Osteocyte (in vitro differentiated cells): ENCODE measurements at places on chromosomes 13 and 19. TPM values are rescaled to one million over a fixed set of nuclear protein-coding genes. Genes with fewer than 3 reads are reported as not detected.

DNA sequence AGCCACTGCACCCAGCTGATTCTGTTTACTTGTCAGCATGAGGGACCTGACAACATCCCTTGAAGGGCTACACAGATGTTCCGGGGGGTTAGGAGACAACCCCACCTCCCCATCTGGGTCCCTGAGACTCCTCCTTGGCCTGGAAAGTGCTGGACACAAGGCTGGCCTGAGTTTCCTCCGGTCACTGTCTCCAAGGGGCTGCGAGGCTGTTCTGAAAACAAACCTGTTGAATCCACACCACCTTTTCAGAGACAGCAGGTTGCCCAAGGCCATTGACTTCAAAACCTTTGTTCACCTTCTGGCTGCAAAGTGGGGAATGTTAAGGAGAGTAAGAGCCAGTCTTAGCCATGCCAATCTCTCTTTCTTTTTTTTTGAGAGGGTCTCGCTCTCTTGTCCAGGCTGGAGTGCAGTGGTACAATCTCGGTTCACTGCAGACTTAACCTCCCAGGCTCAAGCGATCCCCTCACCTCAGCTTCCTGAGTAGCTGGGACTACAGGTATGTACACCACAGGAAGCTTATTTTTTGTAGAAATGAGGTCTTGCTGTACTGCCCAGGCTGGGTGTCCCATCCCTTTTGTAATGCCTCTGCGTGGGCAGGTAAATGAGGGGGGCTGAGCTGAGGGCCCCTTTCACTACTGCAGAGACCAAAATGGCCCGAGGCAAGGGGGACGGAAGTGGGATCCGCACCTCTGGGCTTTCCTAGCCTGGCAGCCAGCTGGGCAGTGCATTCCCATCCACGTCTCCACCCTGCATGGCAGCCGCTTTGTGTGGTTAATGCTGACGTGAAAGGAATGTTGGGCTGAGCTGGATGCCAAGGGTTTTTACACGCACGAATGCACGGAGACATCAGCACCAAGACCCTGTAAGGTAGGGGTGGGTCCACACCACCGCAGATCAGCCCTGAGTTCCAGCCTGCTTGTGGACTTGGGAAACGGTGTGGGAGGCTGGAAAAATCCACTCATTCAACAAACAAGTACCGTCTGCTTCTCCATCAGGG, 1.9 kb upstream of the ZNF628 start:
- DNase-seq, result no peak
- peaks cover 44% of the 10 kb centered on the region for H3K4me1 ChIP-seq
- H3K27ac ChIP-seq, result no peak overlapping the region
- H3K4me3 ChIP-seq, result peak overlapping the region; percentile 22

- no peaks in the 10 kb centered on the region for H3K36me3 ChIP-seq
- H3K4me1 ChIP-seq, result no peaks in the 10 kb centered on the region
- no peak within 1 kb of the TSS for H3K4me3 ChIP-seq
These were observed at the start of gene IGFL2 for GRCh38 chr19:46147791-46148288. TSS of gene IGFL2 (plus strand) at chr19:46148238. CDS start at chr19:46148279, 41 bp downstream.

DNA sequence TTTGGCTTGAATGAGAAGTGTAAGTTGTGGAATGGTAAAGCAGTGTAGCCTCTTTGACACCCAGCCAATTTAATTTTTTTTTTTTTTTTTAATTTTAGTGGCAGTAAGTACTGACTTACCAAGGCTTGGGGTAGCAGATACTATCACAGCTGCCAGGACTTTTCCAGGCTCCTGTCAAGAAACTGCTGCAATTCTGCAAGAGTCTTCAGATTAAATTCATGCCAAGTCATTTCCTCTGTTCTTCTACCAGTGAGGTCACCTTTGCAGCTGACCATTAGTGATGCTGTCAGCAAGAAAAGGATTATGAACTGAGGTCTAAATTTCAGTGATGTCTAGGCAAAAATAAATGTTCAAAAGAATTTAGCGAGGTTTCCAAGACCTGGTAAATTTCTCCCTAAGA, 91.2 kb downstream of the GGACT start:
- H3K36me3 ChIP-seq, result peaks cover 5% of the 10 kb centered on the region
- no peak overlapping the region for H3K27ac ChIP-seq
- no peaks in the 10 kb centered on the region for H3K27me3 ChIP-seq
- no peak for DNase-seq

DNA sequence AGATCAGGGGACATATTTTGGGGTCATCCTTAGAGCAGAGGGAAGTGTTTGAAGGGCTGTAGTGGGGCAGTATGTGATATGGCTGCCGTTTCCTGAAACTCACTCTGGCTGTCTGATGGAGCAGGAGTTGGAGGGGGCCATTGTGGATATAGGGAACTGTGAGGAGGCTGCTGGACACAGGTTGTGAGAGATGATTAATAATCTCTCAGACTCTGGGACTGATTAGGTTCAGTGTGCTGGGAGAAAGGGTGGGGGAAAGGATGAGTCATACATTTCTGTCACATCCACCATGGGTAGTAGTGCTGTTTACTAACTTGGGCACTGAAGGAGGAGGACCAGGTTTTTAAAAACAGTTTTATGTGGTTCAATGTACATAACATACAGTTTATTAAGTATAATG, 4.8 kb downstream of the B3GLCT start:
- DNase-seq, result no peak
- peaks cover 35% of the 10 kb centered on the region for H3K4me1 ChIP-seq
- H3K36me3 ChIP-seq, result no peaks in the 10 kb centered on the region
- no peak overlapping the region for H3K27ac ChIP-seq

DNA sequence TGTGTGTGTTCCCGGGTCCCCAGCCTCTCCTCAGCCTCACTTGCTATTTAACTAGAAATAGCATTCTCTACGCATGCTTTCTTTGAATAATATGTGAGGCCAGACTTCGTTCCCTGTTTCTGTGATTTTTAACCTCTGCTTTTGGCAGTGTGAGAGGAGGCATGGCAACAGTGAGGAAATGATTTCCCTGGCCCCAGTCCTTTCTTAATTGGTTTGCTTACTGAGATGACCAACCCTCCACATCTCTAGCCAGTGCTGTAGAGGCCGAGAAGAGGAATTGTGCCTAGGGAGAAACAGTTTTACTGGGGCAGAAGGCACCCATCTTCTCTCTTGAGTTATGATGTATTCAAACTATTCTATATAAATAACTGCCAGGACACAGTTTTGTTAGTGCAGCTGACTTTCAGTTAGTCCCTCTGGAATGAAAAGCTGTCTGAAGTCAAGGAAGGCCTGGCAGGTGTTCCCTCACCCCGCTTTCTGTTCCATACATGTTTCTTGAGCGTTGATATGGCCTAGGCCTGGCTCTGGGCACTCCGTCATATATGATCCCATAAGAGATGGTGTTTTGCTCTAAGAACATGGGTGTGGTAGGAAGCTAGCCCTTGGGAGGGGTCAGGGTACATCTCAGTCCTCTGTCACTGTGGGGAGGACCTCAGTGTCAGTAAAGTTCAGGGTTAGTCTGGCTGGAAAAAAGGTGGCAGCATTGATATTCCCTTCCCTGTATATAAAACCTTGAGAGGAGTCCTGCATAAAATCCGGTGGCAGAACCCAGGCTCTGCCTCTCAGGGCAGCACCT, 73.7 kb upstream of the NPAS1 start:
- peak overlapping the region; percentile 96 for H3K27ac ChIP-seq
- peaks cover 63% of the 10 kb centered on the region for H3K4me1 ChIP-seq
- H3K27me3 ChIP-seq, result no peaks in the 10 kb centered on the region
- no peak for DNase-seq
- peak overlapping the region; percentile 36 for H3K4me3 ChIP-seq

DNA sequence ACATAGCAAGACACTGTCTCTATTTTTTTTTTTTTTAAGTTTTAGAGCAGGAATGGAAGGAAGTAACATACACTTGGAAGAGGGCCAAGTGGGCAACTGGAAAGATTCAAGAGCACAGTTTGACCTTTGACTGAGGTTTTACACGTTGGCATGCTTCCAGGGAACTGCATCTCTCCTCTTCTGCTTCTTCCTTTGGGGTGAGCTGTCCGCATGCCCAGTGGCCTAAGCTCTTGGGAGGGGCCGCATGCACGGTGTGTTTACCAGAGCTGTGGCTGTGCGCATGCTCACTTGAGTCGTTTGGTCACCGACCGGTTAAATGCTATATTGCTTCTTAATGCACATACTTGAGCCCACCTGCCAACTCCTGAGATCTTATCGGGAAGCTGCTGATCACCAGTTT, 727.7 kb downstream of the UQCRFS1 start:
- no peak overlapping the region for H3K27ac ChIP-seq
- no peak overlapping the region for H3K4me3 ChIP-seq
- H3K4me1 ChIP-seq, result peaks cover 6% of the 10 kb centered on the region
- H3K36me3 ChIP-seq, result no peaks in the 10 kb centered on the region

GRCh38 chr13:50444726-50445125, 398.8 kb downstream of the DLEU7 start:
- H3K36me3 ChIP-seq, result no peaks in the 10 kb centered on the region
- DNase-seq, result no peak
- no peak overlapping the region for H3K4me3 ChIP-seq
- no peak overlapping the region for H3K27ac ChIP-seq
- peaks cover 2% of the 10 kb centered on the region for H3K4me1 ChIP-seq
- H3K27me3 ChIP-seq, result peaks cover 8% of the 10 kb centered on the region

- H3K27ac ChIP-seq, result no peak overlapping the region
- H3K4me1 ChIP-seq, result peaks cover 8% of the 10 kb centered on the region
- H3K27me3 ChIP-seq, result no peaks in the 10 kb centered on the region
- no peaks in the 10 kb centered on the region for H3K36me3 ChIP-seq
These were observed 399.6 kb downstream of the LMO7 start for GRCh38 chr13:76035711-76036110.

DNA sequence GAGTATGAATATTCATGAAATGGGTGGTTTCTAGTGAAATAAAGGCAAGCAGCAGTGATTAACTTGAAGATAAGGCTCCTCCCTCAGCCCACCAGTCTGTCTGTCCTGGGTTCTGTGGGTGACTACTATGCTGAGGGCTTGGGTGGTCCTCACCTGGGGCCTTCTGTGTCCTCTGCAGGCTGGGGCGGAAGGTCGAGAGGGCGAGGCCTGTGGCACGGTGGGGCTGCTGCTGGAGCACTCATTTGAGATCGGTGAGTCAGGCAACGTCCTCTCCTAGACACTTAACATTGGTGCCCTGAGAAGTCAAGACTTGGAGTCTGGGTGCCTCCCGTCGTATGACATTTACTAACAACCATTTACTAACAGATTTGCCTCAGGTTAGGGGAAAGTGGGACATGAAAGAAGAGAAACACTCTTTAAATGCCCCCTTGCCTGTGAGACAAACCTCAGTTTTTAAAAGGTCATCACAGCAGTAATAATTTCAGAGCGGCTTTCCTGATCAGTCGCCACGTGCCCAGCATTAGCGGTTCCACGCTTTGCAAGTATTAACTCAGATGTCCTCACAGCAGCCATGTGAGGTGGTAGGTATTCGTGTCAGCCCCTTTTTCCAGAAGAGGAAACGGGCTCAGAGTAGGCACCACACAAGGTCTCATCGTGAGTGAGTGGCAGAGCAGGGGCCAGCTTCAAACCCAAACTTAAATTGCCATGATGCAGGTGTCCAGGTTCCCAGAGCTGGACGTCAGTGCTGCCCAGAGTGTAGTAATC, 1.3 kb upstream of the GARIN5A start:
- peaks cover 10% of the 10 kb centered on the region for H3K36me3 ChIP-seq
- peaks cover 16% of the 10 kb centered on the region for H3K4me1 ChIP-seq
- no peak for DNase-seq
- H3K4me3 ChIP-seq, result peak overlapping the region; percentile 96
- no peak overlapping the region for H3K27ac ChIP-seq

GRCh38 chr19:7645656-7646425, 8.9 kb downstream of the STXBP2 start:
- H3K4me3 ChIP-seq, result no peak overlapping the region
- no peaks in the 10 kb centered on the region for H3K4me1 ChIP-seq
- H3K27me3 ChIP-seq, result no peaks in the 10 kb centered on the region
- no peaks in the 10 kb centered on the region for H3K36me3 ChIP-seq
- no peak overlapping the region for H3K27ac ChIP-seq

GRCh38 chr19:14115756-14116155, 1.8 kb downstream of the PRKACA start:
- H3K4me1 ChIP-seq, result peaks cover 57% of the 10 kb centered on the region
- H3K4me3 ChIP-seq, result peak overlapping the region; percentile 88
- H3K27me3 ChIP-seq, result no peaks in the 10 kb centered on the region
- H3K36me3 ChIP-seq, result no peaks in the 10 kb centered on the region
- DNase-seq, result no peak

DNA sequence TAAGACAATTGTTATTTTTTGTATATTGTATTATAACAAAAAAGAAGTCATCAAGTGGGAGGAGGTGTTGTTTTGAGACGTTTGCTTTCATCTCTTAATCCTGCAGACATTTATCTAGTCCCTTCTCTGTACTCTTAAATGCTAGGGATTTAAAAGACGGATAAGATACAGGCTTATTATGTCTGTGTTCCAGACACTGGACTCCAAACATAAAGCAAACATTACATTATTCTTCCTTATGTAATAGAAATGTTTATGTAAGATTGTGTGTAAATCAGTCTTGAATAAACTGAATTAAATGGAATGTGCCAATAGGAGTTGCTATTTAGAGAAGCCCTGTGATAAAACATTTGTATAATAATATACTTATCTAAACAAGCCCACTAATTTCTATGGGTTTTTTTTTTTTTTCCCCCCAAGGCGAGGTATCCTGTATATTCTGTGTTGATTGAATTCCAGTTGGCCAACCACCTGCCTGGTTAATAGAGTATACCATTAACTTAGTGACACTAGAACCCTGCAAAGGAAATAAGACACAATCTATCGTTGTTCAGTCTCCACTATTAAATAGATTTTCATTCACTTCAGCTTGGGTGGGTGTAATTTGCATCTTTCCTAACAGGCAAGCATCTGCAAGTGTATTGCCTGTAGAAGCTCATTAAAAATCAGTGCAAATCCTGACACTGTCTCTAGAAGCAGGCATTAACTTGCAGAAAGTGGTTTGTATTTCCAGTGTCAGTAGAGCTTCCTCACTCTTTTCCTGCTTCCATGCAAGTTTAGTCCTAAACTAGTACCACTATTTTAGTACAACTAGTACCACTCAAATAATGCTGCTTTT, 69.0 kb downstream of the LRCH1 start:
- peaks cover 42% of the 10 kb centered on the region for H3K4me1 ChIP-seq
- no peaks in the 10 kb centered on the region for H3K36me3 ChIP-seq
- no peak overlapping the region for H3K4me3 ChIP-seq
- H3K27ac ChIP-seq, result no peak overlapping the region
- no peaks in the 10 kb centered on the region for H3K27me3 ChIP-seq
- no peak for DNase-seq

GRCh38 chr13:44125943-44126469, 246.3 kb downstream of the LACC1 start:
- no peak overlapping the region for H3K4me3 ChIP-seq
- H3K27ac ChIP-seq, result no peak overlapping the region
- H3K27me3 ChIP-seq, result no peaks in the 10 kb centered on the region
- no peak for DNase-seq
- peaks cover 5% of the 10 kb centered on the region for H3K4me1 ChIP-seq
- H3K36me3 ChIP-seq, result no peaks in the 10 kb centered on the region

Gene IQCN
- 6.9 and 10.4 TPM in 2 replicates for total RNA-seq

Gene SERPINE3
- not detected in 2 replicates for total RNA-seq

Gene BORA
- total RNA-seq, result 2.0 and 3.3 TPM in 2 replicates

Gene SCN1B
- total RNA-seq, result 7.3 and 8.1 TPM in 2 replicates

Gene LYPD3
- total RNA-seq, result 0.27 TPM in 1 of 2 replicates, not detected in the other
